ENCODE measurements at places on chromosomes 11 and 22. TPM values are rescaled to one million over a fixed set of nuclear protein-coding genes. Genes with fewer than 3 reads are reported as not detected.

DNA sequence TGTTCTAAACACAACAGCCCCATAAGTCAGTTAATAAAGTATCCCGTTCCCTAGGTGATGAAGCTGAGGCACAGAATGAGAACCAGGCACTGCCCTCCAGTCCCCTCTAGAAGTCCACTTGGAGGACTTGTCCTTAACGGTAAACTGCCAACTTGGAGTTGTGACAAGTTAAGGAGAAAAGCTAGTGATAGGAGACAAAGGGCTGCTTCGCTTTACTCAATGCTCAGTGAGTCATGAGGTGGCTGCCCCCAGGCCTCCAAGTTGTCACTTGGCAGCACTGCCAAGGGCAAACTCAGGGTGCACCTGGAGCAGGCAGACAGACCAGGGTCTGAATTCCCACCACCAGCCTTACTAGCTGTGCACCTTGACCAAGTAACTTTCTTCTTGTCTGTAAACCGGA is 13.5 kb downstream of the SLC43A1 start:
- DNase-seq: no peak

DNA sequence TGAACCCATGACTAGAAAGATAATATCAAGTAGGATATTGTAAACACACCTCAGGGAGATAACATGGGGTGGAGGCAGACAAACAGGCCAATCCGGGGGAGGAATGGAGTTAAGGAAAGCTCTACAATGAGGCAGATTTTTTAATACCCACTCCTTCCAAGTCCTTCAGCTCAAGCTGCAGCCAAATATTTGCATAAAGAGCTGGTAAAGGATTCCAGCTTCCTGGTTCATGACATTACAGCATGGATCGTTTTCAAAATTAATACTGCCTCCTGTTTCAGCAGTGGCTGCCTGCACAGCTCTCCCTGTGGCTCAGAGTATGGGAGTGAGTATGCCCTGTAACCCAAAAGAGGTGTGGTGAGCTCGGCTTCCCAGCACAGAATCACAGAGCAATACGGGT is 5.1 kb downstream of the POU2AF3 start:
- no peak for DNase-seq

DNA sequence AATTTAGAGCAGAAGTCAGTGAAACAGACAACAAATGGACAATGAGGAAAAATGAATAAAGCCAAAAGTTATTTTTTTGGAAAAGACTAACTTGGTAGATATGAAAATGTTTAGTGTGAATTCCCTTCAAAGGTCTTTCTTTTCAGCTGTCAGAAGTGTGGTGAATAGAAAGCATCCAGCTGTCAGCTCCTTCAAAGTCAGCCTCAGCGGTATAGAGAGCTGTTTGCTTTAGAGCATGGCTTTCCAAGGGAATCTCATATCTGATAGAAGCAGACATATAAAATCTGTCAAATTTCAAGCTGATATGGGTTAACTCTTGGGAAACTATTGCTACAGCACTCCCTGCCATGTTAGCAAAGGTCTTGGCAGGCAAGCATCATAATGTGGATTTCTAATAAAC is 309.3 kb downstream of the CASP12 start:
- no peak for DNase-seq

- DNase-seq: no peak
These were observed 13.0 kb downstream of the ABCC8 start for GRCh38 chr11:17463546-17464174.

- DNase-seq: no peak
These were observed 13.8 kb downstream of the TSPAN32 start for GRCh38 chr11:2315395-2316168.

GRCh38 chr22:25496396-25497064 is 67.9 kb upstream of the GRK3 start:
- DNase-seq: no peak

DNA sequence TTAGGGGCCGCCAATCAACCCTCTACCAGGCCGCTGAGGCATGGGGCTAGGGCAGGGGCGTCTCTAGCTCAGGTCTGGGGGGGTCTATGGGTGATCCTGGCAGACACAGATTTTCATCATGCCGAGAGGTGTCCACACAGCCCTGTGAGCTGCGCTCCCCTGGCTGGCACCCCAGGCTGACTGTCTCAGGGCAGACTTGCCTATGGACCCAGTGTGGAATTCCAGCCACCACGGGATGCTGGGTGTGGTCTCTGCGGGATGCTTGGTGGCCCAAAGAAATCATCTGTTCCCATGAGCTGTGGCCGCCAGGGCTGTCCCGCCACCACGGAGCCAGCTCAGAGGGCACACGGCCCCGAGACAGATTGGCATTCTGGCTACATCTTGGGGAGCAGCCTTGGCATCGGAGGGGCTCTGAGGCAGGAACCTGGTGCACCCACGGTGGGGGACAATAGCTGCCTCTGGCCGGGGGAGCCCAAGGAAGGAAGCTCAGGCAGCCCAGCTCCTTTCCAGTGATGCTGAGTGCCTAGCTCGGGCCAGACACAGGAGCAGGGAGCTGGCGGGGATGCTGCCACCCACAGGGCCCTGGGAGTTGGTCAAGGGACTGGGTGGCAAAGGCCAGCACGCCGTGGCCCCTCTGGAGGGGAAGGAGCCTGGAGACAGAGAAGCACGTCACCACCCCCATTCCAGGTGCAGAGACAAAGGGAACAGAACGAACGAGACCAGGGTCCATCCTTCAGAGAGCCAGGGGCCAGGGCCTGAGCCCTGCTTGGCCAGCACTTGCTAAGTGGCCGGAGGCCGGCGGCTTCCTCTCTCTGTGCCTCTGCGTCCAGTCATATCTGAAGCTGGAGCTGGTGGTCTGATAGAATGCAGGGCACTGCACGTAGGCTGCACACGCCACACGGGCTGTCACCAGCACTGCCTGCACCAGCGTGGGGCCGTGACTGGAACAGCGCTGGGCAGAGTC is 64.4 kb upstream of the FGF3 start:
- no peak for DNase-seq

GRCh38 chr11:134632347-134633119 is 220.5 kb upstream of the B3GAT1 start:
- no peak for DNase-seq

GRCh38 chr11:87397011-87397865 is 359.5 kb downstream of the TMEM135 start:
- no peak for DNase-seq

DNA sequence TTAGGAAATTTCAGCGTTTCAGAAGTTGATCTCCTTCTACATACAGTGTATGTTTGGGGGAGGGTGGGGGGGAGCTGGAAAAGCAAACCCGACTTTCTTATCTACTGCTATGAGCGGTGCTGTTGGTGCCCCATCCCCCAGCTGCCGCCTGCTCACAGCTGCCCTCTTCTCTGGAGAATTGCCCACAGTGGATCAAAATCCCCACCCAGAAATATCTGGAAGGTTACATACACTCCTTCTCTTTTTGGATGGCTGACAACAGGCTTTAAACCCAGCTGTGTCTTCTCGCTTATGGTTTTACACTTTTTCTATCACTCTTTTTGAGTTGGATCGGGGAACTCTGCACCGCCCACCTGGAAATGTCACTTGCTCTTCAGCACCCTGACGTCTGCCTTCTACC is 56.4 kb downstream of the DHCR7 start:
- DNase-seq: no peak

- no peak for DNase-seq
These were observed 81.6 kb downstream of the TEAD1 start for GRCh38 chr11:12755510-12756453.

DNA sequence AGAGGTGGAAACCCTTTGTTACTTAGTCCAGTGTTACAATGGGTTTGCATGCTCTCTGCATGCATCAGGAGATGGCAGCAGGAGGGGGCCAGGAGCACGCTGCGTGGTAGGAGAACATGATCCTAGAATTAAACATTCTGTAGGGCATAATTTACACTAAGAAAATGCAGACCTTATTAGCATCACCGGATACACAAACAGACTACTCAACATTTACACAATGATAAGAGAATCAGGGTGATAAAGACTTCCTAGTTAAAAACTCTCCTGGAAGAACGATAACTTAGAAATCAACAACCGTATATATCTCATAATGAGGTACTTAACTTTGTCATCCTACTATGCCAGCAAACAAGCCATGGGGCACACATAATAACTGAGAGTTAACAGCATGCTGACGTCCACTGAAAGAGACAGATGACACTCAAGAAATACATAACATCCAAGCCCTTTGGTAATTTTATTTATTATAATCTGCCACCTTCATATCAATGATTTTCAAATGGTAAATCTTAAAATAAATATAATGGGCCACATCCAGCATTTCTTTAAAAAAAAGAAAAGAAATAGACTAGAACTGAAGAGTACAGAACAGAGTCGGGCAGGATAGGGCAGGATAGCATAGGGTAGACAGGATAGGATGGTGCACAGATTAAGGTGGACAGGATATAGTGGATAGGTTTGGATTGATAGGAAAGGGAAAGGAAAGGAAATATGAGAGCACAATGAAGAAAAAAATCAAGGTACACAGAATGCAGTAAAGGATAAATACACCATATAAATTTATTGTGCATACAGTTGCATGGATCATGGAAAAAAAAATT is 27.5 kb downstream of the CADM1 start:
- no peak for DNase-seq

GRCh38 chr11:100151944-100152343 is 535.1 kb upstream of the ARHGAP42 start:
- no peak for DNase-seq

DNA sequence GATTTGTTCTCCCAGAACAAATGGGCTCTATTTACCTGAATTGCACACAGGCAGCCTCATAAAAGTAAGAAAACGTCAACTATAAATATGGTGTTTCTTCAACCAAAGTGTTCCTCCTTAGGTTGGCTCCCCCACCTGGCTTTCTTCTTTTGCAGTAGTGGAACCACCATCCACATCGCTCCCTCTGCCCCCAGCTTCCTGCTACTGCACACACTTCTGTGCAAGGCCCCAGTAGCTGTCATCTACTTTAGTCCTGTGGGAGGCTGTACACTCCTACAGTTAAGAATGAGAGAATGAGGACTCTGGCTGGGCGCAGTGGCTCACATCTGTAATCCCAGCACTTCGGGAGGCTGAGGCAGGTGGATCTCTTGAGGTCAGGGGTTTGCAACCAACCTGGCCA is 89.5 kb downstream of the BMAL1 start:
- no peak for DNase-seq

GRCh38 chr22:20010307-20011122 is 6.1 kb downstream of the ARVCF start:
- DNase-seq: no peak

GRCh38 chr11:75524665-75525432 is 892 bp downstream of the GDPD5 start:
- peak; percentile 19 for DNase-seq

DNA sequence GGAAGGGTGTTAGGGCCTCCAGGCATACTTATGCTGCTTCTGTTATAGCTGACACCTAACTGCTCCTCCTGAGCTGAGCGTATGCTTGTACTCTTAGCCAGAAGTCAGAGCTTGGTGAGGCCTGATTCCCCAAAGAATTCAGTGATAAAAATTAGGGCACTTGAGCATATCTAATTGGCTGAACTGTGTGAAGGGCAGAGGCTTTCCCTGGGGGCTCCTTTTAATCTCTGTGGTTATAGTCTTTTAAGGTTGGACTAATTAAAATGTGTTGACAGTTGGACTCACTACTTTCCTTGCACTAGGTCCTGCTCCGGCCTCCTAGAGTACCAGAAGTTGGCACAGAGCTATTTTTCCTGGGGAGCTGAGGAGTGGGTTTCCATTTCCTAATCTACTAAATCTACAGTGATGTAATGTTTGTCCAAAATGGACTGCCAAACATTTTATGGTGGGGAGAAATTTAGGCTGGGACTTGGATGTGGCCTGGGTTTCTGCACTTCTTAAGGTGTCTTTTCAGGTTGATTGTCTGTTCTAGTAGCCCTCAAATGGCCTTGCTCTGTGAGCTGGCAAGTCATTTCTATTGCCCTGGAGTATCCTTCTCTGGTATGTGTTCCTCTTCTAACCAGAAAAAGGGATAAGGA is 18.4 kb downstream of the STIM1 start:
- no peak for DNase-seq

- DNase-seq: no peak
These were observed 18.9 kb downstream of the ZBTB16 start for GRCh38 chr11:114078423-114078822.

GRCh38 chr11:61711498-61711897 is 31.3 kb downstream of the DAGLA start:
- no peak for DNase-seq

DNA sequence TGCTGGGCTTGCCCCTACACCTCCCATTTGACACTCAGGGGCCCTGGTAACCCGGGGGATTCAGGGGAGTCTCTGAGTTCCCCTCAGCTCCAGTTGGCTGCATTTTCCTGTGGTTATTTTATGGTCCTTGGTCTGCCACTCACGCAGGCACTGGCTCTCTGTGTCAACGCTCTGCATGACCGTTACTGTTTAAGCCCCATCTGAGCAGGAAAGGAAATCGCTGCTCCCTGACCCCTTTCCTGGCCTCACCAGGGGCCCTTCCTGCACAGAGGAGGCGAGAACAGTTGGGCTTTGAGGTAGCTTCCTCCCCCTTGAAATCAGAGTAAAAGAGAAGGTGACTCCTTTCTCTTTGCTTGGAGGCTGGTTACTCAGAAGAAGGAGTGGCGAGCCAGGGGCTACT is 2.4 kb downstream of the C1QTNF4 start:
- no peak for DNase-seq

- DNase-seq: no peak
These were observed 38.7 kb downstream of the TMEM45B start for GRCh38 chr11:129854232-129854805.

GRCh38 chr11:87228820-87229219 is 191.1 kb downstream of the TMEM135 start:
- DNase-seq: no peak

GRCh38 chr11:65059959-65060824 is 1.8 kb upstream of the NAALADL1 start:
- no peak for DNase-seq

Gene SLC25A45
- total RNA-seq: 40.8 TPM

Gene FXYD6
- not detected for total RNA-seq

Gene PDE3B
- total RNA-seq: 106 TPM

Gene RFPL1
- total RNA-seq: not detected

Gene SEPTIN3
- total RNA-seq: 0.20 TPM

Gene MUC5B
- total RNA-seq: not detected

Gene SLN
- not detected for total RNA-seq

Gene OR10A2
- total RNA-seq: not detected

Gene OR8G5
- not detected for total RNA-seq

Gene PGA3
- not detected for total RNA-seq

Gene SPDYC
- not detected for total RNA-seq

Gene KRTAP5-1
- total RNA-seq: not detected

Data from CD4-positive, alpha-beta T cell (primary cell).